Stimulated activated CD8-positive, alpha-beta memory T cell treated with anti-CD3 and anti-CD28 coated beads, Interleukin-7, amount 100 ng/mL, for 1 hour (primary cell): ENCODE measurements at places on chromosomes 5 and 9.

- no peak for DNase-seq
Measured at GRCh38 chr9:20320921-20321320, 301.4 kb downstream of the MLLT3 start.

DNA sequence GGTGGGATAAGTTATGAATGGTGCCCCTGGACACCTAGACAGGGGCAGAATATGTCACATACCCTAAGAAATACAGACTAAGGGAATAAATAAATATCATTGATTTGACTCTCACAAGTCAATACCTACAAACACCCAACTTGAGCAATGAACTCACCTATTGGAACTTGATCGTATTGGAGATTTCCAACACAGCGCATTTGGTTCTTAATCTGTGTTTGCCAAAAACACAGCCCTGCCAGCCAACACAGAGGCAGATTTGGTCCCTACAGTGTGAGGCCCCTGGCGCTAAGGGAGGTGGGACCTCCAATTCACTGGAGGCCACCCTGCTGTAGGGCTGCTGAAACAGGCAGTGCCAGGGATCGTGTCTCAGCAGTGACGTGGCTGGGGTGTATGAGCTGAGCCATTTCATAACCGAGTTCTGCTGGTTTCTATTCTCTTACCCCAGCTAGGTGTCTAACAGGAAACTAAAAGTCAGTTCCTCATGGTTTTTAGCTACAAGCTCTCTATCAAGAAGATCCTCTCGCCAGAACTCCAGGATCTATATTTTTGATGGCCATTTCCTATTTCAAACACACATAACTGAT lies 84.5 kb downstream of the SLC1A1 start:
- no peak for DNase-seq

DNA sequence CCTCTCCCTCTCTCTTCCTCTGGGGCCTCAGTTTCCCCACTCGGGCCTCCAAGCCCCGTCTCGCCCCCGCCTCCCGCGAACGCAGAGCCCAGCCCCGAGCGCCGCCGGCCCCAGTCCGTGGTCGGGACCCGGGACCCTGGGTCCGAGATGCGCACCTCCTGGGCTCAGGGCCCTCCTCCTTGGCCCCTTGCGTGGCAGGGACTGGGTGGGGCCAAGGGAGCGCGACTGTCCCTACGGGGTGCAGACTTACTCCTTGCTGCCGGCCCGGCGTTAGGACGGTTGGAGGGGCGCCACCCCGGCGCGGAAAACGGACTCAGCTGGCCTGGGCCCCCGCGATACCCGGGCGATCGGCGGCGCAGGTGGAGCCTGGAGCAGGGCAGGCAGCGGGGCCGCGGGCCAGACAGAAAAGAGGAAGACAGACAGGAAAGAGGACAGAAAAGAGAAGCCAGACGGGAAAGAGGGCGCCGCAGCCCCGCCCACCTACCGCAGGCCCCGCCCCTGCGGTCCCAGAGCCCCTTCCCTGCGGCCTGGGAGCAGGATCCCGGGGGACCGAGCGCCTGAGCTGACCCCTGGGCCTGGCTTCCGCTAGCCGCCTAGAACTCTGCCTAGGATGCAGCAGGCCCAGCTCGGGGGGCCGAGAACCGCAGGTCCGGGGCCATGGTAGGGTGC lies at the start of gene GBGT1:
Gene GBGT1, minus strand, starts transcription at position 411 of the 669 bp plus-strand sequence. CDS start 1,502 bp downstream, outside the sequence.
- DNase-seq, result no peak

DNA sequence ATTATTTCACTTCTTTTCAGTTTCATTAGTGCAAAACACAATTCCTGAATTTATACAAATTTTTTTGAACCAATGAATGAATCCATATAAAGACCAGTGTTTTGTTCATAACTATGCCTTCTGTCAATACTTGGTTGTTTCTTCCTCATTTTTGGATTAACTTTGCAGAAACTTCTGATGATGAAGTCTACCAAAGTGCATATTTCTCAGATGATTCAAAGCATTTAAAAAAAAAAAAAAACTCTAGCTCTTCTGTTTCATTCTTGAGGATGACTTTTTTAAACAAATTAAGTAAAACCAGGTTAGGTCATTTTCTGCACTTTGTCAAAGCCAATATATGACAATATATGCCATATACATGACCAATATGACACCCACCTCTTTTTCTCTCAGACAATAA lies 92.6 kb downstream of the CHSY3 start:
- no peak for DNase-seq

GRCh38 chr5:151902215-151902614 lies 22.4 kb downstream of the GLRA1 start:
- DNase-seq, result no peak

DNA sequence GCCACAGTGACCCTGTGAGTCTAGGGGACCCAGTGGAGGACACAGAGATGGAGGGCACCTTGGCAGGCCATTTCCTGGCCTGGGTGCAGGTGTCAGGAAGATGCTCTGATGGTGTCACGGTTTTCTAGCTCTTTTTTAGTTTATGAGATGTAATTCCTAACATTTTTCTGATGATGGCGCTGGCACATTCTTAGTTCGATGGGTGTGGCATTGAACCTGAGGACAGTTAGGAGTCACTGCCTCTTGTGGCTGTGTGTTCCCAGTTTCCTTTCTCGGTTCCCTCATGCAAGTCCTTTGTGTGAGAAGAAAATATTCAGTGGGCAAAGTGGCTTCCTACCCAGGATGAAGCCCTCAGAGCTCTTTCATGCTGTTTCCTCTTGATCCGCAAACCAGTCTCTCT lies 129.4 kb upstream of the ICE1 start:
- no peak for DNase-seq

GRCh38 chr5:32545102-32545800 lies 40.1 kb upstream of the SUB1 start:
- no peak for DNase-seq

GRCh38 chr9:91580136-91580535 lies 156.5 kb upstream of the NFIL3 start:
- DNase-seq, result no peak

DNA sequence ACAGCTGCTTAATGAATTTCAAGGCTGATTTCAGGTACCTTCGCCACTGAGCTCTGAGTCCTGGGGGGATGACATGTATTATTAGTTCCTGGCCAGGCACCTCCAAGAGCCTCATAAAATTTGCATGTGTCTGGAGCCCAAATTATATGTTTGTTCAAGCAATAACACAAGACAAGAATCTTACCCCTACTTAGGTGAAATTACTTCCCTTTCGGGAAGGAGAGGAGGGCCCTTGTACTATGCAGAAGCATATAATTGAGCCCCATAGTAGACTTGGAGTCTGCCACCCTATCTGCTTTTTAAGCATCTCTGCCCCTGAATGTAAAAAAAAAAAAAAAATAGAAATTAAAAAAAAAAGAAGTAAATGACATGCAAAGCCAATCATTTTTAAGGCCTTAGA lies 13.0 kb upstream of the TMEM38B start:
- no peak for DNase-seq

GRCh38 chr9:22240619-22241018 lies 206.0 kb upstream of the DMRTA1 start:
- DNase-seq, result no peak

DNA sequence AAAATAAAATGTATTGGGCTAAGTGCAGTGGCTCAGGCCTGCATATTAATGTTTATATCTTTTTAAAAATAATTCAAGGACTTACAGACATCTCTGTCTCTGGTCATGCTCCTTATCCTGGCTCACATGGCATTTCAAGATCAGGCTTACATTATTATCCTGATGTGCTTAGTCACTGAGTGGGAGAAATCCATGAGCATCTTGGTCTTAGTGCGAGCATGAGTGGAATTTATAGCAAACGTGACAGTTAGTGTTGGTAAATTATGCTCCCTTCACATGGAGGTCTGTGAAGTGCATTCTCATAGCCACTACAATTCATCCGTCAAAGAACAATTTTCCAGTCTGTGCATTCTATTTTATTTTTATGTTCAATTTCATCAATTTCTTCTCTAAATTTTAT lies 237.8 kb upstream of the EDIL3 start:
- DNase-seq, result no peak

GRCh38 chr5:139649082-139649991 lies 1.2 kb downstream of the CXXC5 start:
- DNase-seq, result no peak

- no peak for DNase-seq
Measured at GRCh38 chr9:75912951-75913350, 22.5 kb downstream of the PCSK5 start.

DNA sequence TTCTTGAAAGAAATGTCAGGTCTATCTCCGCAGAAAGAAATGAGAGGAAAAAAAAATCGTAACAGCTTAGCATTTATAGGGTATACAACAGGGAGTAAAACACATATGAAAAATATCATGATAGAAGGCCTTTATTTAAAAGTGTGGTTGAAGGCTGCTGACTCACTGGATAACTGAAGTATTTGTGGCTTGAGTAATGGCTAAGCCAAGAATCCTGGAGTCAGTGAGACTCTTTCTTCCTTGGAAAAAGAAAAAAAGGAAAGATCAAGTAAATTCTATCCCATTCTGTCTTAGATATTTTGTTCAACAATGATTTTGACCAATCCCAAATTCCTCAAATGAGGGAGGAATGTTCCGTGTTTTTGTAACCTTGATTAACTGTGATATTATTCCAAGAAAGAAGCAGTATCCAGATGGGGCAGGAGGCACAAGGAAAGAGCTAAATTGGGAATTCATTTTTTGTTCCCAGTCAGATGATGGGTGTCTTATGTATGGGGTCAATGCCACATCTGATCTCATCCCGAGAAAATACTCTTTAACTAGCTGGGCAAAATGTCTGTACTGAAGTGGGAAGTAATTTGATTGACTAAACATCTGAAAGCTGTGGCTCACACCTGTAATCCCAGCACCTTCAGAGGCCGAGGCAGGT lies 64.3 kb upstream of the MYO10 start:
- no peak for DNase-seq

DNA sequence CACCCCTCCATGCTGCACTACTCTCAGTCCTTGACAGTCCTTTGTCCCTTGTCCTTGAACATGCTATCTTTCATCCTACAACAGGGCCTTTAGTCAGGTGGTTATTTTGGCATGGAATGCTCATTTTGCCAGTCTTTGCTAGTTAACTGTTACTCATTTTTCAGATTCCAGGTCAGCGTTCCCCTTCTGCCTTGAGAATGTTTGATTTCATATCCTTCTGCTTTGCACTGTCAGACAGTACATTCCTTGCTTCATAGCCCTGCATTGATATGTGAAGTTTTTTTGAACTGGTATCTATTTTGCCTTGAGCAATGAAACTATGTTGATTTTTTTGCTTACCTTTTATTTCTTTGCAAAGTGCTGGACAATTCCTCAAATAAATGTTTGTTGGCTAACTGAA lies 638.2 kb upstream of the SEMA6A start:
- no peak for DNase-seq
